Activated CD4-positive, CD25-positive, alpha-beta regulatory T cell (primary cell): ENCODE measurements at places on chromosomes 6 and 20.

DNA sequence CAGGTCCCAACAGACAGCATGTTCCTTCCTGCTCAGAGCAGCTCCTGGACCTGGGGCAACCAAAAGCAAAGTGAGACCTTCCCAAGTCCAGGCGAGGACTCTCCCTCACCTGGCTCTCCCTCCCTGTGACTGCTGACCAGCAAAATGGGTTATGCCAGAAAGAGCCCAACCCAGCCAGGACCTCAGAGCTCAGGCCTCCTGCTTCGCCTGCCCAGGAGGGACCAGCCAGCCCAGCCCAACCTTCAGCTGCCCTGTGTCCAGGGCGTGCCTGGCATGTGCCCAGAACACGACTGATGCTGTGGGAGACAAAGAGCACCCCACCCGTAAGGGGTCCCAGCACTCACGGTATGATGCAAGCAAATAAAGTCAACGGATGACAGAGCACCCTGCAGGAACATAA, 74.0 kb upstream of the CST7 start:
- no peak for DNase-seq

- DNase-seq = no peak
Measured at GRCh38 chr6:14309951-14310445, 192.4 kb downstream of the CD83 start.

DNA sequence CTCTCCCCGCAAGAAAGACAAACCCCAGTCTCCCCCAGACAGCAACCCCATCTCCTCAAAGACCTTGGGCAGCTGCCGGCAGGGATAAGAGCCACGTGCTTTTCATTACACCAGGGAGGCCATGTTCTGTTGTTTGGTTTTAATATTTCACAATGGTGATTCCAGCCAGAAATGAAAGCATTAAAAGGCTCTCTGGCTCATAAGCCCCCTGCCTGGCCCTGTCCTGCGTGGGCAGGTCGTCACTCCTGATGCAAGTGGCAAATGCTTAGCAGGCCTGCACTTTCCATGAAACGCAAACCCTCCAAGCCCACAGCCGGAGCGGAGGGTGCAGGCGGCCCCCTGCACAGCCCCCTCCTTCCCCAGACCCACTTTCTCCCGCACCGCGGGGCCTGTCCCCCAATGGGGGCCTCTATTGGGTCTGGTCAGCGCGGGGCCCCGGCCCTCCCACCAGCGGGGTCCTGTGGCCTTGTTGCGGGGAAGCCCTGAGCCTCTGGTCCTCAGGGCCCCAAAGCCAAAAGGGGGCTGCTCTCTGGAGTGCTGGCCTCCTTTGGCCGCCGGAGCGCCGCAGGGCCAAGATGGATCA, 77.2 kb downstream of the TMEM242 start:
- no peak for DNase-seq

GRCh38 chr6:68615938-68616337, 19.1 kb upstream of the ADGRB3 start:
- DNase-seq = no peak

DNA sequence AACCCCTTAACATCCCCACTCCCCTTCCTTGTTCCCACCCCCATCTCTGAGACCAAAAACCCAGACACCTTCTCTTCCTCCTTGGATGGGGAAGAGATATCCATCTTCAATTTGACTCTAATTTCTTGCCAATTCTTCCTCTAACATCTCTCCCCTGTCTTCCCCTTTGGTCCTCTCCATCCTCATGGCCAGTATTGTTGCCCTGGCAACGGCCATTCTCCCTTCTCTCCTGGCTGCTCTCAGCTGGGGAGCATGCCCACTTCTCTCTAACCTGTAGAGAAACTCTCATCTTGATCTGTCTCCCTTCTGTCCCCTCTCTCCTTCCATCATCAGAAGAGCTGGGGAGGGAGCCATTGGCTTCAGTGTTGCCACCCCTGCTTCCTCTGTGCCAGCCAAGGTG, 86.7 kb downstream of the SRC start:
- no peak for DNase-seq

GRCh38 chr20:17654649-17655285, 27.3 kb downstream of the RRBP1 start:
- DNase-seq = no peak

DNA sequence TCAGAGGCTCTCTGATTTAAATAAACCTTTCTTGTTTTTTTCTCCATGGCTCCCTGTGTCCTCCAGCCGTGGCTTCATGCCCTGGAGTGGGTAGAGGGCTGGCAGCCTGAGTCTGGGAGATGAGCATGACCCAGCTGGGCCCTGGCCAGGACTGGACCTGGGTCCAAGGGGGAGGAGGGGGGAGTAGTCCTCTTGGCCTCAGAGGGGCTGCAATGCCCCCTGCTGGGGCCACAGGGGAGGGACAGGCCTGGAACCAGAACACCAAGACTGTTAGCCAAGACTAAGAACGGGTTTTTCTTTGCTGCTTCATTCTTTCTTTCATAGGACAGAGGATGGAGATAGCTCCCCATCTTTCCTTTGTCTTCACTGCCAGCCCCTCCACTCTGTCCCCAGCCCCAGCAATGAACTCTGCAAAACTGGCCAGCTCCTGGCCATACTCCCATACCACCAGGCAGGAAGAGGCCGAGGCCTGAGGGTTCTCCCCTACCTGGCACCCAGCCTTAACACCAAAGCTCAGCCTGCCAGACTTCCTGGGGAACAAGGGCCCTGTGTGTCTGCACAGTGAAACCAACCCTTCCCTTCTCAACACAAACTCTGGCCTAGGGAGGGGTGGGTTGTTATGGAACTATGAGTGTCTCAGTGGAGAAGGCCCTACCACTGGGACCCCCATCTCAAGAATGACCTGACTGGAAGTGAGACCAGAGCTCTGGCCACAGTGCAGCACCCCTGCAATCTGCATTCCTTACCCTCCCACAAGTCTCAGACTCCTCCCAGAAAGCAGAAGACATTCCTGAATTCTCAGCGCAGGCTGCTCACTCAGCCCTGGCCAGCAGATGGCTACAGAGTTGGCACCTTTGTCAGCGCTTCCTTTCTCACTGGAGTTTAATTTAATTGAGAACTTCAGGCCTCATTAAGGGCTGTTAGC, 11.0 kb downstream of the SLC29A1 start:
- no peak for DNase-seq

DNA sequence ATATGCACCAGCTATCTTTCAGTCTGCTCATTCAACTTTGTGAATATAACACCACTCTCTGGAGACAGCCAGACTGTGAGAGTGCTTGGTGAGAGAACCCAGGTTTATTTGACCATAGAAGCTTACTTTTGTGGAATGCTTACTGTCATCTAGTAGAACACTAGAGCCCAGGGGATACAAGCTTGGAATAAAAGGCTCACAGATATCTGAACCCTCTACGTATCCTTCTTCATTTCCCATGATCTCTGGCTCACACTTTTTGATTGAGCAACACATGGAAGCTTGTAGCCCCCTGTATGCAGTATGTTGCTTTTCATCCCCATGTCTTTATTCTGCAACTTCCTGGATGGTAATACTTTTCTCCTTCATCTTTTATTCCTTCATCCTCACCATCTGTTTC, 835.3 kb upstream of the CITED2 start:
- no peak for DNase-seq

DNA sequence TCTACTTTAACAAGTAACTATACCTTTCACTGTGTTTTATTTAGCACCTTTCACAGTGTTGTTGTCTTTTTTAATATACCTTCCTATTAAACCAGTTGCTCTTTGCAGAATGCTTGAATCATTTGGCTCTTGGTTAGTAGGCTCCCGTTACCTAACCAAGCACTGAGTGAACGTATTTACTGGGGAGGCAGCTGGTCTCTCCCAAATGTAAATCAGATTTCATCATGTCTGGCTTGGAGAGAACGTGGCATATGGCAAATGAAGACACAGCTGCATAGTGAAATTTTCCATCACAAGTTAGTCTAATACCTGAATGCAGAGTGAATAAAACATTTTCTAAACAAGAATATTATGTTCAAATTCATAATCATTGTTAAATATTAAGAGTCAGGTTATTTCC, 12.4 kb downstream of the HTR1E start:
- DNase-seq = no peak

DNA sequence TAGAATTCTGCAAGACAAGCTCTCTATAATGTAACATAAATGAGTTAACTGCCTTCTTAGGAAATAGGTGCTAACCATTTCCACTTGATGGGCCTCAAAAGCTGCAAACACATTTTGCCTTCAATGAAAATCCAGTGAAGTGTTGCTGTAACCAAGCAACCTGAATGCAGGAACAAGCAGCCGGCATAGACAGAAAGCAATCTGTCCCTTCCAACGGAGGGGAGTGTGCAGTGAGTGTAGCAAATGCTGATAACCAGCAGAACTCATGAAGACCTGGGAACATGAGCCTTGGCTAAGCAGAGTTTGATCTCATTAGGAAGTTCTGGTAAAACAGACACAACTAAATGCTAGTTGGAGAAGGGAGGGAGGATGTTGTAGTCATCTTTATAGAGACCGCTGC, 697.8 kb downstream of the KIF16B start:
- no peak for DNase-seq

DNA sequence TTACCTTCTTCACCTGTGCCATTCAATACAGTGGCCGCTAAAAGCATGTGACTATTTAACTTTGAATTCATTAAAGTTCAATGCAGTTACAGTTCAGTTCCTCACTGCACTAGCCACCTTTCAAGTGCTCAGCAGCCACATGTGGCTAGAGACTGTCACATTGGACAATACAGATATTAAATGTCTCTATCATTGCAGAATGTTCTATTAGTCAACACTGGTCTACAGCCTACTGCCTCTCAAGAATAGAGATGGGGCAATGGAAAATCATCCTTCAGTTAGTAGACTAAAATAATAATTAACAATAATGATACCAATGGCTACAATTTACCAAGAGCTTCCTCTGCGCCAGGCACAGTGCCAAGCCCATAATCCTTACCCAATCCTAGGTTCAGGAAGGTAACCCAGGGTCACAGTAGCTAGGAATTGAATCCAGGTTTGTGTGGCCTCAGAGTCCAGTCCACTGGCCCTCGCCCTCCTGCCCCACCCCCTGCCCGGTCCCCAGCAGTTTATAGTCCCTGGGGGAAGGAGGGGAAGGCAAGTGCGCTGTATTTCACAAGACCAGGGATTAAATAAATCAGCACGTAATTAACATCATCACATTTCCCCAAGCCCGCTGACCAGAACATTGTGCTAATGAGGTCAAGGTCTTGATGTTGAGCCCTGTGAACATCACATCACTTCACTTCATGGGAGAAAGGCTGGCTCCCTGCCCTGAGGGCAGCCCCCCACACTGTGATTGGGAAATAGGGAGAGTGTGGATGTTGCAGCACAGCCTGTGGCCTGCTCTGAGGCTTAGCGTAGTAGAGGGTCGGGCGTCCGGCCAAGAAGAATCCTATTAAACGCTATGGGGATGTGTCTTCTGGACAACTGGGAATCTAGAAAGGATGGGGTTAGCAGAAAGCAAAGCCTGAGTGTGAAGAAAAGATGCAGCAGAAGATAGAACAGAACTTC, 147.2 kb downstream of the VEGFA start:
- no peak for DNase-seq

- DNase-seq = no peak
Measured at GRCh38 chr20:13934992-13935894, 55.2 kb downstream of the SEL1L2 start.

- DNase-seq = no peak
Measured at GRCh38 chr6:28865401-28866204, 58.2 kb downstream of the TRIM27 start.

GRCh38 chr6:45658400-45658799, 280.7 kb upstream of the SUPT3H start:
- no peak for DNase-seq

DNA sequence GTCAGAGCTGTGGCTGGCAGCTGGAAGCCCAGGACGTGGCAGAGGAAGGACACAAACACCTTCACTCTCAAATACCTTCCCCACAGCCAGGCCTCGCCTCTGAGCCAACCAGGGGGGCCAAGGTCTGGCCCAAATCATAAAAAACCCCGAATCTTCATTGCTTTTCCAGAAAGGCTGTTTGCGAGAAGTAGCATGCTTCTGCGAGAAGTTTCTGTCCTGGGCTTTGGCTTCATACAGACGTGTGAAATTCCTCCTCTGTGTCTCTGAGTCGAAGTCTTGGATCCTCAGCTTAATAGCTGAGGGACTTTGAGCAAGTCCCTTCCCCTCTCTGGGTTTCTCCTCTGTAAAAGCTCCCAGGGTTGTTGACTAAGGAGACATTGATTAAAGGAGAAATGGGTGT, 63.0 kb downstream of the CHMP4B start:
- DNase-seq = no peak

- no peak for DNase-seq
Measured at GRCh38 chr20:61965606-61966491, 99.8 kb downstream of the TAF4 start.

DNA sequence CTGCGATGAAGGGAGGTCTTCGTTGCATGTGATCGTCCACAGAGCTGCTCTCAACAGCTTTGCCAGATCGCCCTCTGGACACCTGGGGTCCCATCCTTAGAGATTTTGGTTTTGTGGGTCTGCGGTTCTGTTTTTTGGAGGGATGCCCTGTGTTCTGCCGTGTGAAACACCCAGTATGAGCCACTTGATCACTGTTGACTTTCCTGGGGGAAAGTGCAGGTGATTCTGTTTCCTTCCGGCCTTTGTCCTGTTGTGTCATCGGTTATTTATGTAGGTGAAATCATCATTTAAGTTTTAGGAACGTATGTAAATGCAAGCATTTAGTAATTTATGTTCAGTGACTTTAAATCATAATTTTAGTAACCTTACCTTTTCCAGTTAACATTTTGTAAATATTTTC, 56.4 kb upstream of the SLC22A1 start:
- DNase-seq = no peak

- no peak for DNase-seq
Measured at GRCh38 chr6:108526739-108527174, 34.0 kb upstream of the FOXO3 start.

DNA sequence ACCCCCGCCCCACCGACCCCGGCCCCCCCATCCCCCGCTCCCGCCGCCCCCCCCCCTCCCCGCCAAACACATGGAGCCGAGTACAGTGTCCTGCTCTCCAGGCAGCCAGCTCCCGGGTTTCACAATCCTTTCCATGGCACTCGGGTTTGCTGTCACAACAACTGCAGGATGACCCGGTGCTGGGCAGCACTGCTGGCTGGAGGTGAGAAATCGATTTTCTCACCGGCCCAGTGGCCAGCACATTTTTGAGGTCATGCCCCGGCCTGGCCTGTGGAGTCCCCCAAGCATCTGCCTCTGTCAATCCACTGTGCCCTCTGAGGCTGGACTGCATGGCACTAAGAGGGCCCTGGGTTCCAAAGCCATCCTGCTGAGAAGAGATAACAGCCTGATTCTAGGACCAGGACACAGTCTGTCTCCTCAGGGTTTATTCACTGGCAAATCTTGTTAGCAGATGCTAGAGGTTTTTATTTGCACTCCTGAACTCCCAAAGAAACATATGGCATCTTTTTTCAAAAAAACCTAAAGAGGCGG, 129.5 kb downstream of the NFATC2 start:
- no peak for DNase-seq

- no peak for DNase-seq
Measured at GRCh38 chr20:48832405-48832730, 4.6 kb upstream of the PREX1 start.
